ENCODE measurements at places on chromosomes 1 and 21.

GRCh38 chr1:159188375-159188788 lies 16.3 kb upstream of the ACKR1 start:
- DNase-seq, result peak; percentile 6

- DNase-seq, result peak; percentile 15
Measured at GRCh38 chr1:1781526-1781903, 3.2 kb upstream of the NADK start.

GRCh38 chr1:15381805-15382204 lies 27.9 kb upstream of the EFHD2 start:
- no peak for DNase-seq

DNA sequence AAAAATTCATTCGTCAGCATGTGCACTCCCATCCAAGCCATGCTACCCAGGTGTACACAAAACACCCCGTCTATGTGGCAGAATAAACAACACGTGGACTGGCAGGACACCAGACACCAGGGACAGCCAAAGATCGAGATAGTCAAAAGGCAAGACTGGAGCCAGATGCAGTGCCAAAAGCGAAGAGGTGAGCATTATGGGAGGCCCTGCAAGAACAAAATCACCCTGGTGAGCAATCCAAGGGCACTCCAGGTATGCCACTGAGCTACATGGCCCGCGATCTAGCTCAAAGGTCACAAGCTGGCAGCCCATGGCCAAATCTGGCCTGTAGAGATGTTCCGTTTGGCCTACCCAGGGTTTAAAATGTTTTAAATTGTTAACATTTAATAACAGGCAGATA lies 33.7 kb downstream of the PLPP3 start:
- DNase-seq, result no peak

- no peak for DNase-seq
Measured at GRCh38 chr1:63782982-63783381, 9.2 kb downstream of the ROR1 start.

DNA sequence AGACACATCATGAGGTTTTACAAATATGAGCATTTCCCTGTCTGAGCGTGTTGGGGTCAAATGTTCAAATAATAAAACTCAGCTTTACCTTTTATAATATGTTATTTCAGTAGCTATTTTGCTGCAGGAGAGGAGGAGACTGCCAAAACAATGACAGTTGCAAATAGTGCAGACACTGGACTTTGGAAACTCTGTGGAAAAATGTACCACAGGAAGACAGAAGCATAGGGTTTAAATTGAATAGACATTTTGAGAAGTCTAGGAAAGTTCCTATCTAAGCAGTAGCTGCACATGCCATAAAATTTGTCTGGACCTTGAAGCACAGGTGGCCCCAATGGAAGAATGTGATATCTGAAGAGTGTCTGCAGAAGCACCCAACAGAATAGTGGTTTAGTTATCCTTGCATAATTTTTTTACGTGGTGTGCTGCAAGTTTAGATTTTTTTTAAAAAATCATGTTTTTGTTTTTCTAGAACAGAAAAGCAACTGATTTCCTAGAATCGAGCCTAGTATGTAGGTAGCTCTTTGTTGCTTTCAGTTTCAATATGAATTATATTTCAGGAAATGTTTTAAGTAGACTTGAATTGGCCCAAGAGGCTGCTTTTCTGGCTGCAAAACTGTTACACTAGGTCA lies 14.0 kb upstream of the GBP5 start:
- no peak for DNase-seq

DNA sequence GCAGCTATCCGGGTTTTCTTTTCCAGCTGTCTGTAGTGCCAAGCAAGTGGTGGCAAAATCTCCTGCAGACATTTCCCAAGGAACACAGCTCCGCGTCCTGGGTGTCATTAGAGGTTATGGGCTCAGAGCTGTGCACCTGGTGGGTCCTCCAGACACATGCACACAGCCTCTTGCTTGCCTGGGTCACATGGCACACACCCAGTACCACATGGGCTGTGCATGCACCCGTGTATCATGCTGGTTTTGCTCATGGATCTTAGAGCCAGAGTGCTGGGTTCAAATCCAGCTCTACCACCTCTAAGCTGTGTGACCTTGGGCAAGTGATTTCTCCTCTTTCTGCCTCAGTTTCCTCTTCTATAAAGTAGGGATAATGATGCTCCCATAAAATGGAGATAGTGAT lies 61.7 kb downstream of the ALPL start:
- DNase-seq, result no peak

DNA sequence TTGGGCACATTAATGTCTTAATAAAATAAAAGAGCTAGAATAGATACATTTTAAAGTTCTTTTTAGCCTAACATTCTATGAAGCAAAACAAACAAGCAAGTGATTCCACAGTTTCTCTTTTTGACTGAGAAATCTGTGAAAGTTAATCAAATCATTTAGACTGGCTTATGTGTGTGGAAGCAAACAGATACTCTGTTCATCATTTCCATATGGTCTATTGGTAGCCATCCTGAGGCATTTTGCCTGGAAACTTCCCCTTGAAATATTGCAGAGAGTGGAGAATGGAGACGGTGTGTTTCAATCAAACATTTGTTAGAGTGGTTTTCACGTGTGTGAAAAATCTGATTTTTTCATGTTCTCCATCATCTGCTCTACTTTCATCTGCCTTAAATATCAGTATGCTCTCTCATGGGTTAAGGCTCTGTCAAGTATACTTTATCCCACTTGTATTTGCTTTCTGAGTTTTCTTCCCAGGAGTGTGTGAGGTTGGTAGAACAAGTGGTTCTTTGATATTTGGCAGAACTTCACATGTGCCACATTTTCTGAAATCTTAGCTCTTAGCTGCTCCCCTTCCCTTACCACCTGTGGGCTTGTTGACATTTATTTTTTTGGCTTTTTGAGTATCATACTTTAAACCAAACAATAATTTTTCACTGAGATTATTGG lies 139.1 kb upstream of the PTGFR start:
- no peak for DNase-seq

DNA sequence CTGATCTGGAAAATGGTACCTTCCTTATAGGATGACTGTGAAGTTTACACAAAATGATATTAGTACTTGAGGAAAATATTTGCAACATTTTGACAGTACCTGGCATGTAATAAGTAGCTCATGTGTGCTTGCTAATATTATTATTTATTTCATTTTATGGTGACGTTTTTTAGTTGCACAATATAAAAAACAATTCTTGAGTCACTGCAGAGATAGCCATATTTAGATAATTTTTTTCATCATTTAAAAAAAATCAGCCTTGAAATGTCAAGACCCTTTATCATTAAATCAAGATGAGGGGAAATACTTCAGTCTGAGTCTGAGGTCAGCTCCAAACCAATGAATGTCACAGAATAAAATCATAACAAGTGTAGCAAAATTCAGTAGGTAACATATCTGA lies 196.8 kb upstream of the RUNX1 start:
- DNase-seq, result no peak

- no peak for DNase-seq
Measured at GRCh38 chr1:223748405-223748772, 36.0 kb downstream of the CAPN2 start.

- no peak for DNase-seq
Measured at GRCh38 chr1:156162430-156163037, 9.1 kb downstream of the SEMA4A start.

DNA sequence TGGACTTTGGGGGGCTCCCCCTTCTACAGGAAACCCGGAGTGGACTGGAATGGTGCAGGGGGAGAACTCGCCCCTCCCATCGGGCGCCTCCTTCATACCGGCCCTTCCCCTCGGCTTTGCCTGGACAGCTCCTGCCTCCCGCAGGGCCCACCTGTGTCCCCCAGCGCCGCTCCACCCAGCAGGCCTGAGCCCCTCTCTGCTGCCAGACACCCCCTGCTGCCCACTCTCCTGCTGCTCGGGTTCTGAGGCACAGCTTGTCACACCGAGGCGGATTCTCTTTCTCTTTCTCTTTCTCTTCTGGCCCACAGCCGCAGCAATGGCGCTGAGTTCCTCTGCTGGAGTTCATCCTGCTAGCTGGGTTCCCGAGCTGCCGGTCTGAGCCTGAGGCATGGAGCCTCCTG lies at the start of gene TNFRSF14:
Gene TNFRSF14 (plus strand): TSS at position 95 of the 401 bp plus-strand sequence. CDS start 294 bp downstream, at position 389.
- peak; percentile 60 for DNase-seq

GRCh38 chr1:119971710-119972570 lies 75.6 kb upstream of the ADAM30 start:
- DNase-seq, result no peak

DNA sequence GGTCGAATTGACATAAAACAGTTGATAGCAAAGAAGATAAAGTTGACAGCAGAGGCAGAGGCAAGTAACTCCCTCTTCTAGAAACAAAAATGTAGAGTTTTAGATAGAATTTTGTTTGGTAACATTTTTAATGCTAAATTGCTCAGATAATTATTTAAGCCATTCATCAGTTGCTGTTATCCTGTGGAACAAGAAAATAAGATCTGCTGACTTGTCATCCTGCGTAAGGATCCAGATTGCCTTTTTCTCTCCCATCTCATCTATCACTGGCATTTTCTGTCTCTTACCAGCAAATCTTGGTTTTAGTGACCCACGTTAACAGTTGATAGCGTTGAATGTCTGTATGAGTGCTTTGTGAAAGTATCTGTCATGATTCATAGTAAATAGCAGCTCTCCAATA lies 29.8 kb downstream of the SOAT1 start:
- DNase-seq, result no peak

GRCh38 chr1:229987953-229988352 lies 79.1 kb upstream of the GALNT2 start:
- no peak for DNase-seq

- no peak for DNase-seq
Measured at GRCh38 chr1:43286115-43286514, 734 bp upstream of the C1orf210 start.

DNA sequence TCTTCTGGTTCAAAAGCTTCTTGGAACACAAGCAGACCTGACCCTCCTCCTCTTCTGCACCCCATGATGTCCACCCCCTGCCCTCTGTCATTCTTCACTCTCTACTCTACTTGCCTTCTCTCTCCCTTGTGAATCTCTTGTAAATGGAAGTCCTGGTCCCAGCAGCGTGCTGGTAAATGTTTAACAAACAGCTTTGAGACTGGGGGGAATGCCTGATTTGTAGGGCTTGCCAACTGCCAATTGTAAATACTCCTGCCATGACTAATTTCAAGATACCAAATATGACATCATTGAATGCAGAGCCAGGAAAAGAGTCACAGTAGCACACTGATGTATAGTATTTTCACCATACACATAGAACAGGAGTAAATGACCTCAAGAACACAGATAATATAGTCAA lies 40.9 kb upstream of the LRRN2 start:
- DNase-seq, result no peak

DNA sequence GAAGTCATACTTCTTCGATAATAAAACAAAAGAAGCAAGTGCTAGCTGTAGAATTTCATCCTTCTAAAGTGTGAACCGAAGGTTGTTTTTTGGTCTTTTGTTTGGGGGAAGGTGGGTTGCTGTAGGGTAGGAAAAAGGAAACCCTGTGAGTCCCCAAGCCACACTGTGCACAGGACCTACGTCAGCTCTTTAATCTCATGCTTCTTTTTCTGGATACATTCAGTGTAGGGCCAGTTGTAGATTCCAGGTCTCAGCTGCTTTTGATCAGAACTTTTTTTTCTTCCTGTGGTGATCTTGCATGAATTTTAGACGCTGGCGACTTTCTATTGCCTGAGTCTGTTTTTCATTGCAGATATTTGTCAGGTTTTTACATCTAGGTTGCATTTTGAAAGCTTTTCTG lies 40.2 kb downstream of the BCL9 start:
- no peak for DNase-seq

All from NCI-H1417 (cell line).